ENCODE measurements at places on chromosomes 6 and 20.

GRCh38 chr6:168533414-168533813 is 92.4 kb downstream of the SMOC2 start:
- DNase-seq = no peak

DNA sequence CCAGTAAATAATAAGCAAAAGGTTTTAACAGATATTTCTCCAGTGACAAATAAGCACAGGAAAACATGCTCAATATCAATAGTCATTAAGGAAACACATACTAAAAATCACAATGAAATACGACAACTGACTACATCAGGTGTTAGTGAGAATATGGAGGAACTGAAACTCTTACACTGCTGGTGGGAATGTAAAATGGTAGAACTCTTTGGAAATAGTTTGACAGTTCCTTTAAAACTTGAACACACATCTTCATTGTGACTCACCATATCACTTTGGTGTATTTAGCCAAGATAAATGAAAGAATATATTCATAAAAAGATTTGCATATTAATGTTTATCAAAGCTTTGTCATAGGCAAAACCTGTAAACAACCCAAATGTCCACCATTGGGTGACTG is 11.3 kb upstream of the MAP3K5 start:
- no peak for DNase-seq

DNA sequence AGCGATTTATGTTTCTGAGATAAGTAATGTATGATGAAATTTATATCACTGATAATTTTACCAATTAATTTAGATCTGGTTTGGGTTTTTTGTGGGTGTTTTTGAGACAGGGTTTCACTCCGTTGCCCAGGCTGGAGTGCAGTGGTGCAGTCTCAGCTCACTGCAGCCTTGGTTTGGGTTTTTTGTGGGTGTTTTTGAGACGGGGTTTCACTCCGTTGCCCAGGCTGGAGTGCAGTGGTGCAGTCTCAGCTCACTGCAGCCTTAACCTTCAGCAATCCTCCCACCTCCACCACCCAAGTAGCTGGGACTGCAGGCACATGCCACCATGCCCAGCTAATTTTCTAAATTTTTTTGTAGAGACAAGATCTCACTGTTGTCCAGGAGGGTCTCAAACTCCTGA is 13.0 kb downstream of the MRS2 start:
- no peak for DNase-seq

GRCh38 chr6:150403458-150404246 is 34.8 kb downstream of the IYD start:
- no peak for DNase-seq

DNA sequence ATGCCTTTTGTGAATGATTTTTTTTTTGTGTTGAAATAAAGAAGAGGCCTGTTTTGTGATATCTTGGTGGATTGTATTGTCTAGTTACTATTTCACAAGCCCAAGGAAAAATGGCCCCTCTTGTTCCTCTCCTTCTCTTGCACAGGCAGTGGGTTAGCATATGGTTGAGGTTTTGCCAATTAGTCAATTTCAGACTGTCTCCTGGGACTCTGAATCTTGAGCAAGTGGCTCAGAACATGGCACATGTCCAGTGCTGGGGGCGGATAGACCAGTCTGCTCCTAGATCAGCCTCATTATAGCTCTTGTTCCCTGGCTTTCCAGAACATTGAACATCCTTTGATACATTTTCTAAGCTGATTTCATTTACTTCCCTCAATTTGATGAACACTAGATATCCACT is 589.2 kb downstream of the PHF3 start:
- DNase-seq = no peak

DNA sequence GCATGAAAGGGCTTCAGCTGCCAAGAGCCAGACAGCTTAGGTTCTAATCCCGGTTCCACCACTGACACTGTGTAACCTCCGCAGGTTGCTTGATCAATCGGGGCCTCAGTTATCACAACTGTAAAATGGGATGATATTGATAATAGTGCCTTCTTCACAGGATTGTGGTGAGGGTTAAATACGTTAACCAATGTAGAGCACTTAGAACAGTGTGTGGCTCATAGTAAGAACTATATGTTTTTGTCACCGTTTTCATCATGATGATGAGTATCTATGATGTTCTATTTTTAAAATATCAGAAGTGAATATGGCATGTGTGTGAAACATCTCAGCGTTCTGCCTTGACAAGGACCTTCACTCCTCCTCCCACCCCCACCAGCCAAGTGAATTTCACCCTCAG is 10.3 kb upstream of the MAPK13 start:
- no peak for DNase-seq

- DNase-seq = no peak
These were observed 27.3 kb downstream of the CDK5RAP1 start for GRCh38 chr20:33373735-33374605.

GRCh38 chr20:58498470-58499068 is 16.6 kb downstream of the APCDD1L start:
- no peak for DNase-seq

DNA sequence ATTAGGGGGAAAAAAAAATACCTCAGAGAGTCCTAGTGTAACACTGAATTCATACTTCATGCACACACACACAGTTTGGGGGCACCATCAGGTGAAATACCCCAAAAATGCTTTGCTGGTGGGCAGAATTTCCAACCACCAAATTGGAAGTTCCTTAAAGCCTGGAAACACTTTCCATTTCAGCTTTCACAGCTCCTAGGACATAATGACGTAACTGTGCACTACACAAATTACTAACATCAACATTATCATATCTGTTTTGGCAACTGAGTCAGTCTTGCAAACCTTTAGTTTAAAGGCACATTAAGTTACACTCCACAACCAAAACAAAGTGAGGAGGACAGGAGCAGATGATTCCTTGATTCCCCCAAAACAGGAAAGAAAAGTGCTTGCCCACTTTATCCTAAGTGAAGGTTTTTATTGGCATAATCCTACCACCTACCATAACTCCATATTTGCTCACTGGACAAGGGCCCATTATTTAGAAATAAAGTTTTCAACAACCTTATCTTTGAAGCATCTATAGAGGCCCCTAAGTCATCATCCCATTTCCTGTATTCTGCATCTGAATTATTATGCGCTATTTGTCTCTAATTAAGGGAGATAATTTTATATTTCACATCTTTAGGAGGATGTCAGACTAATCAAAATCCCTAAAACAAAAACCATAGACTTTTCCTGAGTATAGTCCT is 3.4 kb downstream of the MBOAT1 start:
- no peak for DNase-seq

DNA sequence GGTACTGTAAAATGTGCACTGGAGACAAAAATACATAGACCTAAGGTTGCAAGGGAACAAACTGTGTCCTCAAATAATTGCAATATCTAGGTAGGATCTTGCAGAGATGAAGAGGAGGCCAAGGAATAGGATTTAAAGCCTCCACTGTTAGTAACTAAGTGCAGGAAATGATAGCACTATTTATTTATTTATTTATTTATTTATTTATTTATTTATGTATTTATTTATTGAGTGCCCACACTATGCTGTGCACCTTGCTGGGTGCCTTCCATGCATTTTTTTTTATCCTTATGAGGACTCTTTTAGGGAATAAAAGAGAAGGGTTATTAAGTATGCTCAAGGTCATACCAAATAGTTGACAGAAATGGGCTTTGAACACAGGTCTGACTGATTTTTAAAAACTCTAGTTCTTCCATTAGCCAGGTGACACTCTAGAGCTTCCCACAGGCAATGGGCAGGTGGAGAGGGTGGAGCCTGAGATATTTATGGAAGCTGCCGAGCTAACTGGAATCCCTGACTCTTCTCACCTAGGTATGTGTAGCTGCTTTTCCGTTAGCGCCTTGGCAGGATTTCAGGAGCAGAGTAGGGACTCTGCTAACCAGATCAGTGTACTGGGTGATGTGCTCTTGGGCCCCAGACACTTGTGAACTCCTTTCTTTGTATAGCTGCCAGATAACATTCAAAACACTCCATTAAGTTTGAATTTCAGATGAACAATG is 12.8 kb upstream of the NUP153 start:
- no peak for DNase-seq

DNA sequence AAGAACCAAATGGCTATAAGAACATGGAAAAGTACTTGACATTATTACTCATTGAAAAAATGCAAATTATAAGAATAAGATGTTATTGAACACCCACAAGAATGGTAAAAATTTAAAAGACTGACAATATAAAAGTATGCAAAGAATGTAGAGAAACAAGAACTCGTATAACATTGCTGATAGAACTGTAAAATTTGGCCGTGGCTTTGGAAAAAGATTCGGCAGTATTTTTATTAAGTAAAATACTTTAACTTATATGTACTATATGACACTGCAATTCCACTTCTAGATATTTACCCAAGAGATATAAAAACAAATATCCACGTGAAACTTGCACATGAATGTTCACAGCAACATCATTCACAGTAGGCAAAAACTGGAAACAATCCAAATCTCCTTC is 239.2 kb downstream of the TPBG start:
- DNase-seq = no peak

GRCh38 chr6:142714951-142715785 is 229.8 kb downstream of the HIVEP2 start:
- DNase-seq = no peak

Data from stimulated activated CD4-positive, alpha-beta T cell treated with anti-CD3 and anti-CD28 coated beads, Interleukin-15, amount 100 ng/mL, for 1 hour (primary cell).